ENCODE measurements at places on chromosomes 6 and 20.

- DNase-seq: no peak
These were observed 47.1 kb downstream of the HLA-F start for GRCh38 chr6:29770306-29770705.

- DNase-seq: no peak
These were observed 140.2 kb upstream of the PHACTR1 start for GRCh38 chr6:12576389-12576788.

DNA sequence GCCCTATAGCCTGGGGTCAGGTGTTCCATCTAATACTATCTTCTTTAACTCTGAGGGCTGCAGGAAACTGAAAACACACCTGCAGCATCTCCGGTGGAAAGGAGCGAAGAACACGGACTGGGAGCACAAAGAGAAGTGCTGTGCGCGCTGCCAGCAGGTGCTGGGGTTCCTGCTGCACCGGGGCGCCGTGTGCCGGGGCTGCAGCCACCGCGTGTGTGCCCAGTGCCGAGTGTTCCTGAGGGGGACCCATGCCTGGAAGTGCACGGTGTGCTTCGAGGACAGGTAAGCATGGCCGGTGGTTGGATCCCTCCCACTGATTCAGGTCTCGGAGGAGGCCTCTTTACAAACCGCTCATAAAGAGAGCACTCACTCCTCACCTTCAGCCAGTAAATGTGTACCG is 15.5 kb downstream of the SYTL3 start:
- no peak for DNase-seq

- no peak for DNase-seq
These were observed 241.2 kb downstream of the OGFRL1 start for GRCh38 chr6:71529769-71530168.

DNA sequence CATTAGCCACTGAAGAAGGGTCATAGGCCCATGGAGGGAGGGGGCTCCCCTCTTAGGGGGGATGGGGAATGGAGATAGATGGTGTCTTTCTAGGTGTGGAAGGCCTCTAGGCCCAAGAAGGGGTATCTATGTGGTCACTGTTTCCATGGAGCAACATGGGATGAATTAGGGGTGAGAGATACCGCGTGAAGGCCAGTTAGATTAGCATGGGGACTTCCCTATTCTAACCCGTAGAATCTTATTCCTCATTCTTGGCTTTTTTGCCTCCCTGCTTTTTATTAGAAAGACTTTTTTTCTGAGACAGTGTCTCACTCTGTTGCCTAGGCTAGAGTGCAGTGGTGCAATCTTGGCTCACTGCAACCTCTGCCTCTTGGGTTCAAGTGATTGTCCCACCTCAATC is 3.2 kb downstream of the RAB44 start:
- DNase-seq: no peak

DNA sequence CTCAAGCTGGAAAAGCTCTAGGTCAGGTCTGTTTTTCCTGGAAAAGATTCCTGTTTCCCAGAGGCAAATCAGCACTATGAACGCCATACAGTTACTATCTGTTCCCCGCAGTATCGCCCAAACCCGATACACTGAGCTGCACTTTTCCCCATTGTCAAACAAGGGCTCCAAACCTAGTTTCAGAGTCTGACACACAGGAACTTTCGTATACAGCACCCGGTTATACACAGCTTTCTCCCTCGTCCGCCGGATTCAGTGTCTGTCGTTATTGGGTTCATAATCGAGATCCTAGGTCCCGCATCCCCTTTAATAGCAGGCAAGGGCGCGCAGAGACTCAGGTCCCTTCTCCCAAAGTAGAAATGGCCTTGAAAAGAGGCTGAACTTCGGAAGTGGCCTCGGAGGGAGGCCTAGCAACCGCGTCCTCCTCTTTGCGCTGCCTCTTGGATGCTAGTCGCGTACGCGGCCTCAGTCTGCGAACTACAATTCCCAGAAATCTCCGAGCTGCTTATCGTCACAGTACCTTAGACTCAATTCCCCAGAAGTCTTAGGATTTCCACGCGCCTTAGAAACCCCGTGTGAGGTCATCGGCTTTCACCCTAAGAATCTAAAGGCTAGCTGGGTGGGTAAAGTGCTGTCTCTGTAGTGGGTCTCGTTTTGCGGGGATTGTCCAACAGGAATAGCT is 34.2 kb downstream of the ZNF391 start:
- no peak for DNase-seq

DNA sequence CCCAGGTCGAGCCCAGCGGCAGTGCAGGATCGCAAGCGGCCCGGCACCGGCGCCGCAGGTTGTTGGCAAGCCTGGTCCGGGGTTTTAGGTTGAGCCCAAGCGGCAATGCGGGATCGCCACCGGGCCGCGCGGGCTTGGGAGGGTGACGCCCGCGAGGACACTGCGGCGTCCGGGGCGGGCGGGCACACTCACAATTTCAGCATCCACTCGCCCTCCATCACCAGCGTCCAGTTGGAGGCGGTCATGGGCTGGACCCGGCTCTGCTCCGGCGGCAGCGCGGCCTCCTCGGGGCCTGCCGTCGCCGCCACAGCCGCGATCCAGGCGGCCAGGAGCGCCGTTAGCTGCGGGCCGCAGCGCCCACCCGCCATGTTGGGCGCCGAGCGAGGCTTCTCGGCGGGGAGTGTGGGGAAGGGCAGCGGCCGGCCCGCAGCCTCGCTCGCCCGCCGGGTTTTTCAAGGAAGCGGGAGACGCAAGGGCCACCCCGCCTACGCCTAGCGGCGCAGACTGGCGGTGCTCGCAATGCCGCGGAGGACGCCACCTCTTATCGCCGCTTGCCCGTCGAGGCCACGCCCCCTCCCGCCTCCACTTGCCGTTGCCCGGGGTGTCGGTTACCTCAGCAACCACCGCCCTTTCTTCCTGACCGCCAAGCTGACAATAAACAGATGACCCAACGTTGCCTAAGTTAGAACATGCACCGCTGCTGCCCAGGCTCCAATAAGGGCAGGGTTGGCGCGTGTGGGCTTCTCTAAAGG is at the start of gene TMX4:
Gene TMX4 (minus strand): TSS at position 516 of the 752 bp plus-strand sequence. CDS start 148 bp downstream, at position 368.
- DNase-seq: peak; percentile 96

- peak; percentile 26 for DNase-seq
These were observed 123.4 kb upstream of the SUPT3H start for GRCh38 chr6:45500924-45501816.

DNA sequence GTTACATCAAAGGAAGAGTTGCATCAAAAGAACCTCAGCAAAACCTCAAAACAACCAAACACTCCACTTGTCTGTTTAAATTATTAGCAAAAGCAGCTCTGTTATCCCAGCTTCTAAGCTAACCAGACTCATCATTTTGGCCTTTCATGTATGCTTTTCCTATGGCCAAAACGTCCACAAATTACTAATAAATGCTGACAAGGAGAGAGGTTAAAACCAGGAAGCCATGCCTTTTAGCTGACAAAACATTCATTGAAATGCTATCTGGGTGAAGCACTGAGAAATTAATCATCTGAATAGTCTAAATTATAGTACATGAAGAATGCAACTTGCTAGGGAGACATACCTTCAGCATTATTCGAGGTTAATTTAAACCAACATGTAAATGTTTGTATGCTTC is 80.6 kb downstream of the LAMA2 start:
- DNase-seq: no peak

DNA sequence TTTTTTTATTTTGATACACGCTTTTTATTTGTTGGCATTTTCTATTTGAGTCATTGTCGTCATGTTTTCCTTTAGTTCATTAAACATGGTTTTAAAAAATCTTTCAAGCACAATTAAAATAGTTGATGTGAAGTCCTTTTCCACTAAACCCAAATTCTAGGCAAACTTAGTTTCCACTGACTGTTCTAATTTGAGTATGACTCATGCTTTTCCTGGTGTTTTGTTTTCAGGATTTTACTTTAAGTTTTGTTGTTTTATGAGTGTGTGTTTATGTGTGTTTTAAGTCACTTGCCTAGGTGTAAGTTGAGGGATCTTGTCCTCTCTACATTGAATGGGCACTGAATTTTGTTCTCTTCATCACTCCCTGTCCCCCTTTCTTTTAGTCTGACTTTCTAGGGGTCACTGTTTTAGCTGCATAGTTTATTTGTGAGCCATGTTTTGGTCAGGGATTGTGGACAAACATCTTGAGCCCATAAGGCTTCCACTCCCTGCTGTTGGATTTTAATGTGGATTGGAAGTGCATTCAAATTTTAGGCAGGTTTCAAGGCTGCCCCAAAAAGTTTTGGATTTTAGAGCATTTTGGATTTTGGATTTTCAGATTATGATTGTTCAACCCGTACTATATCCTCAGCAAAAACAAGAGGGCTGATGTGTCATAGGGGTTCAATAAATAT is 94.8 kb downstream of the CDYL start:
- no peak for DNase-seq

DNA sequence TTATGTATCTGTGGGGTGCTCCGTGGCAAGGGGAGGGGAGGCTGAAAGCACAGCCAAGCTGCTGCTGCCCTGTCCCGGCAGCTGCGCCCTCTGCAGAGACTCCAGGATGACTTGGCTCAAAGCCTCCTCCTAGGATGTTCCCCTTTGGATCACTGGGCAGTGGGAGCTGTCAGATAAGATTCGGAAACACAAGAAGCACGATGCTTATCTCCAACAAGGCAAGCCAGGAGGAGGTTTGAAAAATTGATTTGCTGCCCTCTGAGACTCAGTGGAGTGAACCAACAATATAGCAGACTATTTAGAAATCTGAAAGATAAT is 776.4 kb downstream of the C6orf118 start:
- DNase-seq: no peak

- DNase-seq: no peak
These were observed 311.9 kb upstream of the CITED2 start for GRCh38 chr6:139686308-139686707.

- no peak for DNase-seq
These were observed 158.7 kb downstream of the TMEM200A start for GRCh38 chr6:130524552-130524951.

- DNase-seq: no peak
These were observed 10.2 kb upstream of the EEF1A2 start for GRCh38 chr20:63509088-63509564.

DNA sequence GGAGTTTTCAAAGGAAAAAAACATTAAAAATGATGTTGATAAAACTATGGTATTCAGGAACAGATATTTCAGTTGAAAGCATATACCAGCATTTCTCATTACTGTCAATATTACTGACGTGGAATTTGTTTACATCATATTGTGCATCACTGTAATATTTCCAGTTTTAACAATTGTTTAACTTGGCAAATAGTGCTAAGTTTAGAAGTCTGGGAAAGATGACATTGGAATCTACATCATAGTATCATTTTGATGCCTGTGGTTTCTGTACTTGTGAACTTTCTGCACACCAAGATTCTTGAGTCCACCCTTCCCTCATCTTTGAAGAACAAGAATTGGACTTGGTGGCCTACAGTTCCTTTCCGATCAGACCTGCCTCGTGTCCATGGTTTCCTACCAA is 98.1 kb downstream of the RALGAPA2 start:
- DNase-seq: no peak

DNA sequence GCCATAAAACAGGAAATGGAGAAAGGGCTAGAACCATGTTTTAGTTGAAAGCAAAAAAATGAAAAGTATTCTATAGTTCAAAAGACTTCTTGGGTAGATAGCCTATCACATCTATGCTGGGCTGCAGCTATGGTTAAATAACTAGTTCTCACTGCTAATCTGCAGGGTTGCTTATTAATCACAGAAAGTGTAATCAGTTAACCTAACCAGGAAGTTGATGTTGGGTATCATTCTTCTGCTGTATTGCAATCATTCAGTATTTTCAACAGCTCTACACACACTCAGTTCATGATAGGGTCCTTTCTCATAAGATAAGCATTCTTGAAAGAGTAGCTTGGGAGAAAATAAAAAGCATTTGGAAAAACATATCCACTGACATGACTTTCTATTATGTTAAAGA is 135.2 kb upstream of the TCF21 start:
- DNase-seq: no peak

Measured in A549 (cell line).